Stimulated activated CD4-positive, alpha-beta T cell treated with anti-CD3 and anti-CD28 coated beads, Interleukin-2, amount 100 ng/mL, for 4 hours (primary cell): ENCODE measurements at places on chromosomes 3 and 15.

DNA sequence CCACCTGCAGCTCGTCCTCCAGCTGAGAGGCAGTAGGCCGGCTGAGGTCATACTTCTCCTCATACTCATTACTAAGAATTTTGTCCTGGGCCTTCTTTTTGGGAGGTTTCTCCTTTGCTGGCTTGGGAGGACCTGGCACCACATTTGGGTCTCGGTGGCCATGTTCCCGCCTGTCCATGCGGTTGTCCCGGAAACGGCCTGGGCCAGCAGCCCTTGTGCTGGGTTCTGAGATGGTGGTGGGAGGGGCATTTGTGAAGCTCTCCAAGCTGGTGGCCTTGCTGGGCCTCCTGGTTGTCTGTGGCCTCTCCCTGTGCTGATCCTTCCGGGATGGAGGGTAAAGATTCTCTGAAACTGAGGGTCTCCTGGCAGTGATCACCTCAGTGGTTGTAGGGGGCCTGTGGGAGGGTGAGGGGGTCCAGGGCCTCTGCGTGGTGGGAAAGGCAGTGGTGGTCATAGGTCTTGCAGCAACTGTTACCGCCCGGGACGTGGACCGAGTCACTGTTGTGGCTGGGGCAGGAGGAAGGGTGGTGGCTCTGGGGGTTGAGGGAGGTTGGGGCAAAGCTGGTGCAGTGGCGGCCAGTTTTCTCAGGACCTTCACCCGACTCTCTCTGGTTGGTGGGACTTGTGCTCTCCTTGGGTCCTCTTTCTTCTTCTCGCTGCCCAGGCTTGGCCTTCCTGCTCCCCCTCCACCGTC is 2.5 kb downstream of the CCDC80 start:
- DNase-seq, result no peak

GRCh38 chr3:148512648-148513047 is 185.1 kb upstream of the AGTR1 start:
- no peak for DNase-seq

DNA sequence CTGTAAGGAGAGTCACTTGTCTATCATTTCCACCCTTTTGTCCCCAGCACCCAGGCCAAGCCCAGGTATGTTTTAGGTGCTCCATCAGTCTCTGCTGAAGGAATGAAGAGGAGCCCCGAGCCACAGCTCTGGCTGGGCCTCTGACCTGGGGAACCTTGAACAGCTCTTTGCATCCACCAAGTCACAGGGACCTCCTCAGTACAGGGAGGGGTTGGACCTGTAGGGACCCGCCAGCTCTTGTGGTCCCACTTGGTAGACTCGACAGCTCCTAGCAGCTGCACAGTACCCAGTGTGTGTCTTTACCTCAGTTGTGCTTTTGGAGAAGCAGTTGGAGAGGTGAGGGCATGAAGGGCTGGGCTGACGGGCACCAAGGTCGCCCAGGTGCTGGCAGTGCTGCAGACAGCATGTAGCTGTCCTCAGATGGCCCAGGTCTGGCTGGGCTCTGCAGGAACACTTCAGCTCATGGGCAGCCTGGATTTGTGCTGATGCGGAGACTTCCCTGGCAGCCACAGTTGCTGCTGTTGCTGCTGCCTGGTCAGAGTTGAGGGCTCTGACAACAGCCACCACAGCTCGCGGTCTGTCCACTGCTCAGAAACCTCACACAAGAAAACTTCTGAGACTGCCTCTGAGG is 123.6 kb downstream of the CACNA1D start:
- DNase-seq, result no peak

DNA sequence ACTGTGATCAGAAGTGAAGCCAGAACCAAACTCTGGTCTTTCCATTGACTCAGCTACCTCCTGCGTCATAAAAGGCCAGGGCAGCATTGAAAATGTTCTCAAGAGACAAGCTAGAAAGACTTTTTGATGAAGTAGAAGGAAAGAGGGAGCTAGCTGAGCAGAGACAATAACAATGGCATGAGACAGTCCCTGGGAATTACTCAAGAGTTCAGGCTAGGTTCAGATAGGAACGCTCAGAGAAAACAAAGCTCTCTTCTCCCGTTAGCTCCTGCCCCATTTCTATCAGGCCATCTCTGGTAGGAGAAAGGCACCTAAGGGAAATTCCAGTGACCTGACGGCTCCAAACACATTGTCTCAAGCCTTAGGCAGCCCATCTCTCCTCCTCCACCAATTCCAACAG is 7.0 kb upstream of the OXTR start:
- DNase-seq, result no peak

DNA sequence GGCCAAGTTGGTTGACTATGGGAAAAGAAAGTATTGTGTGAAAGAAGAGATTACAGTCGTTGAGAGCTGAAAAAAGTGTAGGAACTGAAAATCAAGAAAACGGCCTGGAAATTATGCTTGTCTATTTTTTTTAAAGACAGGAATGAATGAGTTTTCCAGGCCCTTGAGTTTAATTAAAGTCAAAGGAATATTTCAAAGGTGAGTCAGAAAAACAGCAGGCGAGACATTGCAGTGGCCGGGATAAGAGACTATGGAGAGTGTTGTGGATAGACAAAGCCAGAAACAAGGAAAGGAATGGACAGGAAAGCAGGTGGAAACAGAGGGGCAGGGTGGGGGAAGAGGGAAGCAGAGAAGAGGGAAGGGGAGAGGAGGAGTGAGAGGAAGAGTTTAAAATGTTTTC is 275.1 kb upstream of the LRTM1 start:
- no peak for DNase-seq

DNA sequence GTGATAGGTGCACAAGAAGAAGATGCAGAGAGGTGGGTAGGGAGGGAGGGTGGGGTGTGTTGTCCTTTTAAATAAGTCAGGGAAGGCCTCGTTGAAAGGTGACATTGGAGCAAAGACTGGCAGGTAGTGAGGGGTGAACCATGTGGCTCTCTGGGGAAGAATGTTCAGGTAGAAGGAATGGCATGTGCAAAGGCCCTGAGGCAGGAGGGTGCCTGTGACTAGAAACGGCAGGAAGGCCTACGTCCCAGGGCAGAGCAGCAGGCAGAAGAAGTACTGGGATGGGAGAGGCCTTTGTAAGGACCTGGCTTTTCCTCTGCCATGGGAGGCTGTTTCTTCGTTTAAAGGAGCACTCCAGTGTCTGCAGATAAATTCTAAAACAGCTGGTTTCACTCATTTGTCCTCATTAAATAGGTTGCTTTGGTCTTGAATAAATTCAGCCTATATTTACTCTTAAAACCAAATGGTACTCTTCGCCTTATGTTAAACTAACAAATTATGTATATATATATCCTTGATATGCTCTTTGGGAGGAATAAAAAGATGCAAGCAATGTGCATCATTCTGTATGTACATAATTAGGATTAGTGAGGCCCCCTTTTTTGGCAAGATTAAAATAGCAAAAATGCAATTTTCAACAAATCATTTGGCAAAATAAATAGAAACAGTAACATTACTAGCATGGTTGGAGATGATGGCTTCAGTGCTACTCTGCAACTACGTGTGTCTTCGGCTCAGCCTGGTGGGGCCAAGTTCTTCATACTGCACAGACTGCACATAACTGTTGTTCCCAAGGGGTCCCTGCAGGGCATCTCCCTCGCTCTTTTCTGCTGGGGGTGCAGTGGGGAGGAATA is 151.4 kb downstream of the KLF13 start:
- DNase-seq, result no peak

- DNase-seq, result peak; percentile 23
Measured at GRCh38 chr3:13479332-13479581, 849 bp upstream of the HDAC11 start.

GRCh38 chr3:7461202-7461825 is 600.4 kb downstream of the GRM7 start:
- no peak for DNase-seq

- DNase-seq, result no peak
Measured at GRCh38 chr3:53694046-53694445, 152.2 kb downstream of the CHDH start.

DNA sequence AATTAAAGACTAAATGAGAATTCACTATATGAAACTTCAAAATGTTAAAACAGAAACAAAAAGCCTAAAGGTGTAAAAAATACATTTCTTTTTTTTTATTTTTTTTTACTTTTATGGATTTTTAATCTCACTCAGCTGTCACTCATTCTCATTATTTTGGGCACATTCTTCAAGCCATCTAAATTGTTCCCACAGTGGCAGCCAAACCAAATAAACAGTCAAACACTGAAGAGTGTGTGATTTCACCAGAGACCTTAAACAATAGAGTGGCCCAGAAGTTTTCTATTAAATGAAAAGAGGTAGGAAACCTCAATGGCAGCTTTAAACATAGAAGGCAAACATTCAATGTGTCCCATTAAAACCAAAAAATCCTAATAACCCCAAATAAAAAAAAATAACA is 616.1 kb downstream of the OTOL1 start:
- DNase-seq, result no peak

GRCh38 chr15:25946241-25946805 is 83.2 kb upstream of the ATP10A start:
- DNase-seq, result no peak
